Suprapubic skin (tissue), 4 donors: ENCODE measurements at places on chromosomes 2 and 18. TPM values are rescaled to one million over a fixed set of nuclear protein-coding genes. Genes with fewer than 3 reads are reported as not detected.

- no peak for DNase-seq
Observed at GRCh38 chr2:156908825-156909224, 348.7 kb upstream of the GALNT5 start.

The MBD1 gene
- 109 TPM for total RNA-seq

The CDH2 gene
- not detected for total RNA-seq

- DNase-seq: no peak
Observed at GRCh38 chr2:43220760-43221123, 5.7 kb downstream of the ZFP36L2 start.

DNA sequence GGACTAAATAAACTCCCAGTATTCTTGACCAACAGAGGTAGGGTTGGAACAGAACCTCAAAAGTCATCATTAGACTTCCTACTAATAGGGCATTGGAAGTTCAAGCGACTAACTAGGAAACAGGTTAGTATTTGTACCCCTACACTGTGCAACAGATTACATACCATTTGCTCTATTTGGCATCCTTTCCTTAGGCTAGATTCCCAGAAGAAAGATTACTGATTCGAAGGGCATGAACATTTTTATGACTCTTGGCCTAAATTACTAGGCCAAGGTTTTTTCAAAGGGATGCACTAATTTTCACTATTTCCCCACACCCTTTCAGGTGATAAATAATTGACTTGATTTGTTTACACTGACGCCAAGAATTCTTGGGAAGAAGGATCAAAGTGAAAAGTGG is 104.8 kb upstream of the CYP1B1 start:
- no peak for DNase-seq

The SP140 gene
- total RNA-seq: 0.98 TPM

GRCh38 chr18:35050705-35051195 is 9.5 kb downstream of the MAPRE2 start:
- no peak for DNase-seq

DNA sequence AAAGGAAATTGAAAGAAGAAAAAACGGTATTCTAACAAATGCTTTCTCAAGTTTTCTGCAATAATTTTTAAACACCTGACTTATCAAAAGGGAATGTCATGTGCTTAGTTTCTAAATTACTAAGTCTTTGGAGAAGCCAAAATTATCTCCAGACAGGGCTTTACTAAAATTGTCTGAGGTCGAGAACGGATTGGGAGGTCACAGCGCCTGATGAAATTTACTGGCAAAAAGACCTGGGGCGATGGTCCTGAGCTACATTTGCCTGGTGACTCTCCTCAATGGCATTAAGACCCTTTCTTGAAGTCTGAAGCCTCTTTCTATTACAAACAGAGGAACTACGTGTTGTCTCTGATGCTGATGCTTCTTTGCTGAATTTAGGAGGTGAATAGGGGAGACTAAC is 291.8 kb upstream of the SESTD1 start:
- no peak for DNase-seq

The ZNF396 gene
- 1.0 TPM for total RNA-seq

- no peak for DNase-seq
Observed at GRCh38 chr2:198913394-198914152, 544.2 kb downstream of the SATB2 start.

GRCh38 chr18:33870059-33870458 is 292.0 kb downstream of the ASXL3 start:
- no peak for DNase-seq

The IL18RAP gene
- total RNA-seq: not detected

- DNase-seq: no peak
Observed at GRCh38 chr2:21332993-21333625, 209.3 kb downstream of the TDRD15 start.

DNA sequence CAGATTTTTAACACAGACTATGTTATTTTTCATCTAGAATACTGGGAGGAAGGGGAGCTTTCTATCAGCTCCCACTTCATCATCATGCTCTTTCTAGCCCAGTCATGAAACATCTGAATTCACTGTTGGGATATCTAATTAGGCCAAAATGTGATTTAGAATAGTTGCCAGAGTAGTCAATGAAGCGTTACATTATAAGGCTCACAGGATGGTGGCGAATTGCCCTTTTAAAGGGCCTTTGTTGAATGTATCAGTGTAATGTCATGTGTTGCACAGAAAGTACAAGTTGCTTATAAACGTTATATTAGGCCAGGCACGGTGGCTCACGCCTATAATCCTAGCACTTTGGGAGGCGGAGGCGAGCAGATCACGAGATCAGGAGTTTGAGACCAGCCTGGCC is 45.6 kb downstream of the PDE1A start:
- no peak for DNase-seq

GRCh38 chr2:120935339-120936313 is 200.0 kb downstream of the GLI2 start:
- no peak for DNase-seq

- DNase-seq: no peak
Observed at GRCh38 chr2:232495292-232495691, 7.7 kb upstream of the ECEL1 start.

GRCh38 chr2:168997118-168997521 is 34.0 kb downstream of the ABCB11 start:
- DNase-seq: no peak

DNA sequence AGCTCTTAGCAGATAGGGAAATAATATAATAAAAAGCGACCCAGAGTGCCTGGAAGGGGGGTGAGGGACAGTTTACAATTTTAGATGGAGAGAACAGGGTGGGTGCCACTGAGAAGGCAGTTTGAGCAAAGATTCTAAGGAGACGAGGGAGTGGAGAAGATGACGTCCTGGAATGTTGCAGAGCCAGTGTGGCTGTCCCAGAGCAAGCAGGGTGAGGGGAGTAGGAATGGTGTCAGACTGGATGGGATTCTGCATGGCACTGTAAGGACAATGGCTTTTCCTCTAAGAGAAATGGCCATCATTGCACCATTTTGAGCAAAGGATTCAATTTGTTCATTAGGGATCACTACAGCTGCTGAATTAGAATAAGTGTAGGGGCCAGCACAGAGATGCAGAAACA is 73.1 kb downstream of the FAM124B start:
- no peak for DNase-seq

GRCh38 chr2:86747711-86748639 is 27.9 kb downstream of the RMND5A start:
- no peak for DNase-seq

- no peak for DNase-seq
Observed at GRCh38 chr2:127637725-127638252, 8.2 kb upstream of the GPR17 start.

DNA sequence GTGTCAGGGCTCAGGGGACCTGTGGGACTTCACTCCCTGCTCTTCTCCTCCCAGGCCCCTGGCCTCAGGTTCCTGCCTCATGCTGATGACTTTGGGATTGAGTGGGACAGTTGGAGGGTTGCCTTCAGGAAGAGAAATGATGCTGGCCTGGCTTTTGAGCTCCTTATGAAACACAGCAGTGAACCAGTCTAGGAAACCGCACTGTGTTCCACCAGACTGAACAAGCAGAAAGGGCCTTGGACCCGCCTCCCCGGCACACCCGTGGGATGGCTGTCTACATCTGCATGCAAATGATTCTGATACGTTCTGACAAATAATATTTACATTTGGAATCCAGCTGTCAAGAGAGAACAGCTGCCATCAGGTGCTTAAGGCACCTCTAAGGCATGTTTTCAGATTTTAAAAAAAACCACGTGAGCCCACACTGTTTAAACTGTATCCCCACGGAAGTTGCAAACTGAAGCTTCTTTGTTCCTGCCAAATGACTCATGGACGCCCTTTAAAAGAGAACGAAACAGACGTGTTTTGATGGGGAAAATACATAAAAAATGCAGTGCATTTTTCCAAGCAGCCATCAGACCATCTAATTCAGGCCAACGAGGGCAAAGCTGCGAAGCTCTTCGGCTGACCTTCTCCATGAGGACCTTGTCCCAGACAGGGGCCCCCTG is 27.6 kb upstream of the ASAP2 start:
- DNase-seq: peak; percentile 75

- no peak for DNase-seq
Observed at GRCh38 chr2:146527166-146527565, 1317.7 kb upstream of the ACVR2A start.

DNA sequence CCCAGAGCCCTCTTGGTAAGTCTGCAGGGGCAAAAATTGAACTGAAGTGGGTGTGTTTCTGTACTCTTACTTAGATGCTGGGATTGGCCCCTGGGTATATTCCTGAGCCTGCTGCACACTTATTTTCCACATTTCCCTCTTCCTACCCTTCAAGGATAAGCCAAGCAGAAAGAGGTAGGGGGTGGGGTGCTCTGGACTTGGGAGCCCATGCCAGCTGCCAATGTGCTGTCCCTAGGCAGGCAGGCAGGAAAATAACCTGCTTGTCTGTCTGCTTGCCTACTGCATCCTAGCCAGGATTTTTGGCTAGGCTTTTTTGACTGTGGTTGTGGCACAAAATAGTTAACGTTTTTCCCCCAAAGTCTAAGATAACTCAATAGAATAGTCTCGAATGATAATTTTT is 234.3 kb downstream of the ALK start:
- DNase-seq: no peak

DNA sequence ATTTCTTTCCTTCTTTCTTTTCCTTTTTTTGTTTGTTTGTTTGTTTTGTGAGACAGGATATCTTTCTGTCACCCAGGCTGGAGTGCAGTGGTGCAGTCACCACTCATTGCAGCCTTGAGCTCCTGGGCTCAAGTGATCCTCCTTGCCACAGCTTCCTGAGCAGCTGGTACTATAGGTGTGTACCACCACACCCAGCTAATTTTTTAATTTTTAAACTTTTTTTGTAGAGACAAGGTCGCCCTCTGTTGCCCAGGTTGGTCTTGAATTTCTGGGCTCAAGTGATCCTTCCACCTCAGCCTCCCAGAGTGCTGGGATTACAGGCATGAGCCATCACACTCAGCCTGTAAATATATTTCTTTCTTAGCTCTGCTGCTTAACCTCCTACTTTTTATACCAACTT is 83.4 kb upstream of the CYP20A1 start:
- DNase-seq: no peak

DNA sequence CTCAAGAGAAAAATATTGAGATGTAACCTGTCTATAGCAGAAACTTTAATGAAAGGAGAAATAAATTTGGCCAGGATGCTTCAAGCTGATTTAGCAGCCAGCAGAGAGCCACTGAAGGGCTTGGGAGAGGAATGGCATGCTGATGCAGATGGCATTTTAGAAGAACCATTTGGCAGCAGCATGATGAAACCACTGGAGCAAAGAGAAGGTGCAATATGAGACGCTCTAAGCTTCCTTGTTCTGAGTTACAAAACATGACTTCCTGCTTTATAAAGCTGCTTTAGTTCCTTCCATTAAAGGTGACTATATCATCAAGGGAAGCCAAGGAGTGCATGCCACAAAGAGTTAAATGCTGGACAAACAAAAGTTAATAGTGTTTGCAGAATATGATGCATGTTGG is 189.7 kb downstream of the PID1 start:
- DNase-seq: no peak

DNA sequence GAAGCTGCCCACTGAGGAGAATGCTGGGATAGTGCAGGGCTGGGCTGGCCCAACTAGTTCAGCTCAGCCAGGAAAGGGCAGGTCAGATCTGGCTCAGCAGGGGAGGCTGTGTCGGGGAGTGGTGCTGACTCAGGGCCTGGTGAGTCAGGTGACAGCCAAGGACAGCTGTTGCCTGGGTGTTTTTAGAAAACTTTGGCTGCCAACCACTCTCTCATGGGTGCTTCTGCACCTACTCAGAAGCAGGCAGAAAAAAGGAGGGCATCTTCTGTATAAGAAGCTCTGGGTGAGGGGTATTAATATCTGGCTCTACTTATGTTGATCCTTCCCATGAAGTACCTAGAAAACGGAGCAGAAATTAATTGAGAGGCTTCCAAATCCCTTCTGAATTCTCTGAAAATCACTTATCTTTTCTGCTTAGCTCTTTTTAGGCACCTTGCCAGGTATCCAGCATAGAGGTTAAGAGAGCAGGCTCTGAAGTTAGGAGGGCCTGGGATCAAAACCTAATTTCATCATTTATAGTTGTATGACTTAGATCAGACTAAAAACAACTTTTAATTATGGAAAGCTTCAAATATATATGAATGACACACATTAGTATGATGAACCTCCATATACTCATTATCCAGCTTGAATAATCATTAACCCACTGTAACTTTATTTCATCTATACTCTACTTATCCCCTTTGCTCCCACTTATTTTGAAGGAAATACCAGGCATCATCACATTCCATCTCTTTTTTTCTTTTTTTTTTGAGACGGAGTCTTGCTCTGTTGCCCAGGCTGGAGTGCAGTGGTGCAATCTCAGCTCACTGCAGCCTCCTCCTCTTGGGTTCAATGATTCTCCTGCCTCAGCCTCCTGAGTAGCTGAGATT is 15.5 kb upstream of the RAB10 start:
- DNase-seq: no peak

The RAD51AP2 gene
- 0.18 TPM for total RNA-seq

DNA sequence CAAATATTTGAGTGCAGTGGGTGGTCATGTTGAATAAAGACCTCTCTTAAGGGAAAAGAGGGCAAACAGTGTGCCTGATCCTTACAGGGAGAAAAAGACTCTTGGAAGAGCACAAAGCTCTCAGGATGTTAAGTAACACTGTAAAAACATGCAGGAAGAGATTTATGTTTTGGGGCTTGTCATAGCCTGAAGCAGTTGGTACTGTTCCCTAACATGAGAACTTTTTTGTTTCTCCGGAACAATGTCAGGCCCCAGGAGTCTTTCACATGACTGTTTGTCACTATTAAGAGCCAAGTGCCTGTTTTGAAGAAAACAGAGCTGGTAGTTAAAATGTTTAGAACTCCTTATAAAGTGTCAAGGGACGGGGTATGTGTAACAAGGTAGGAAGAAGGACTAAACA is 83.7 kb upstream of the B3GNT2 start:
- DNase-seq: no peak

GRCh38 chr2:2950403-2950952 is 427.1 kb downstream of the EIPR1 start:
- DNase-seq: no peak
